A673 (cell line): ENCODE measurements at places on chromosomes 13 and 19.

GRCh38 chr13:66224663-66225062 is 1005.5 kb downstream of the PCDH9 start:
- no peak for DNase-seq

DNA sequence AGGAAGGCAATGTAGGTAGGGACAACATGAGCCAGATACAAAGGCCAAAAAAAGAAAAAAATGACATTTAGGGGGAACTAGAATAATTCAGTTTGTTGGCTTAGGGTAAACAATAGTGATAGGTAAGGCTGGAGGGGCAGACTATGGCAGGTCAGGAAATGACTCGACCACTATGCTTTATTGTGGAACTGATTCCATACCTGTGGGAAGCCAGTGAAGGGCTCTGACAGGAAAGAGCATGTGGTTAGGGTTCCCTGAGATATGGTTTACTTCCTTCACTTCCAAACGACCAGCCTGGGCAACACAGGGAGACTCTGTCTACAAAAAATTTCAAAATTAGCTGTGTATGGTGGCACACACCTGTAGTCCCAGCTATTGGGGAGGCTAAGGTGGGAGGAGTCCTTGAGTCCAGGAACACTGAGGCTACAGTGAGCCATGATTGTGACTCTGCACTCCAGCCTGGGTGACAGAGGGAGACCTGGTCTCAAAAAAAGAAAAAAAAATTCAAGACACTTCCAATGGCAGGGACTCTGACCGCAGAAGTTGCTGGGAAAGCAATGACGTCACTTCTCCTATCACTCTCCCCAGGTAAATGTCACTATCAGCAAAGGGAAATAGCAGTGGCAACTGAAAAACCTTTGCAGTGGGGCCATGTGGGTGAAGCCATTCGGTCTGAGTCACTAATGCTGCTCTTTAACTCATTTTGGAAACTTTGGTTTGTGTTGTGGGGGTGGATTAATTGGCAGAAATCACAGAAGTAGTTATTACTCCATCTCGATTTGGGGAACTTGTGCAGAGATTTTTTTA is 192.8 kb upstream of the TSC22D1 start:
- DNase-seq, result no peak

GRCh38 chr19:9041023-9041422 is 30.8 kb upstream of the MUC16 start:
- no peak for DNase-seq

GRCh38 chr19:5243878-5244277 is 96.7 kb downstream of the PTPRS start:
- no peak for DNase-seq

GRCh38 chr19:2729943-2730818 is 9.0 kb upstream of the DIRAS1 start:
- no peak for DNase-seq

- no peak for DNase-seq
Measured at GRCh38 chr13:39376076-39376475, 226.9 kb downstream of the LHFPL6 start.
